ENCODE measurements at places on chromosomes 5 and 9.

DNA sequence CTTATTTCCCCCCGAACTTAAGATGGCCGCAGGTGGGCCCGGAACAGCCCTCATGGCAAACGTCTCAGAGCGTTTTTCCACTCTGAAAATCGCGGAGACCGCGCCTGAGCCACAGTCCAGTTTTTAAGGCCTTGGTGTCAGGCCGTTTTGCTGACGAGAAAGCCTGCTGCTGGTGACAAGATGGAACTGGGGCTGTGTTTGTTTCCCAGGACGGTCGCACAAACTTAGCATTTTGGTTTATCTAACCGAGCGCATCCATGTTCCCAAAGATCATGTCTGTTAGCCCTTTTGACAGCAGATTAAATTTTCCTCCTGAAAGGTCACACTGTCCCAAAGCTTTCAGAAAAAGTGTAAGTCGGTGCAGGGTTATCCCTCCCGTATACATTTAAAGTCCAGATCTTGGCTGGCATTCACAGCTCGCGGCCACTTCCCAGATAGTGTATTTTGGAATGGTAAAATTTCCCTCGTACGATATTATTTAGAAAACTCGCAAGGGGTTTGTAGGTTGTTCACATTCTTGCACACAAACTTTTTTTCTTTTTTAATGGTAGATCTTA lies 812 bp downstream of the SREK1 start:
- no peak for DNase-seq

DNA sequence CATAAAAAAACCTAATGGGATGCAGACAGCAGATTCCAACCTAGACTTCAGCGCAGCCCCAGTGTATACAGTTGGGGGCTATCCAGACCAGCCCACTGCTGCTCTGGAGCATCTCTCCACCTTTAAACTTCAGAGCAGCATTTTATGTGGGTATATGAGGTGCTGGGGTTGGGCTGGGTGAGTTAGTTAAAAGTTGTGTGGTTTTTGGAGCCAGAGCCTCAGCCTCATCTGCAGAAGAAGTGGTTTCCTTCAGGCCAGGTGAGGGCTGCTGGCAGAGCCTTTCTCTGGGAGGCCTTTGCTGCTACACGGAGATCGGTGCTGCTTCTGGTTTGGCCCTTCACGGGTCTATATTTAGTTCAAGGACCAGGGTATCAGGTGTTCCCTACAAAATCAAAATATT lies 228.3 kb downstream of the PDZD2 start:
- DNase-seq = no peak

DNA sequence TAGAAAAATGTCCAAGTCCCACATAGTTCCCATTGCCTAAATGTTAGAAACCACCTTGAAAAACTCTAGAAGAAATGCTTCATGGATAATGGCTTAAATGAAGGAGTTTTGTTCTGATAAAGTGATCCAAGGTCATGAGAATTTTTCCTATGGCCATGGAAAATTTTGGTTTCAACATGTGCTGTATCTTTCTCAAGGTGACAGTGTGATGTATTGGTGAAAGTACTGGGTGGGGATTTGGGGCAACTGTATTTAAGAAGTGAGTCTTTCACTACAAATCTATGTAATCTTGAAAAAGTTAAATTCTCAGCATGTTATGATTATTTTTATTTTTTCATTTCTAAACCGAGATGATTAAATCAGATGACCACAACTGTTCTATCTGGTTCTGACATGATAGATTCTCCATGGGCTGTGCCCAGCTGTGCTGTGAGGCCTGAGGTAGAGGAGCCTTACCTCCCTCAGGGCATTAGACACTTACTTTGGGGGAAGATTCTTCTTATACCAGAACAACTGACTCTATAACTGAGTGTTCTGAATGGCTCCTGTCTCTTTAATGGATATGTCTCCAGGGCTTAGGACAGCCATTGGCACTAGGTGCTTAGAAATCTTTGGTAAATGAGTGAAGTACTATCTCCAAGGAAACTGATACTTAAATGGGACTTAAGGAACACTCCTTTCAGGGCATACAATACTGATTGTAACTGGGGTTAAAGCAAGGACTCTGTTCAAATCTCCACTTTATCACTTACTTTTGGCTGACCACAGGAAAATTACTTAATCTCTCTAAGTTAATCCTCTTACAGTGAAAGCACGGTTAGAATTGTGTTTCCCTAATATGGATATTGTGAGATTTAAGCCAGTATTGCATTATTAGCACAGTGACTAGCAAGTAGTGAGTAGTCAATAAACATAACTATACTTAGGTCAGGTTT lies 397.4 kb upstream of the MEF2C start:
- no peak for DNase-seq

DNA sequence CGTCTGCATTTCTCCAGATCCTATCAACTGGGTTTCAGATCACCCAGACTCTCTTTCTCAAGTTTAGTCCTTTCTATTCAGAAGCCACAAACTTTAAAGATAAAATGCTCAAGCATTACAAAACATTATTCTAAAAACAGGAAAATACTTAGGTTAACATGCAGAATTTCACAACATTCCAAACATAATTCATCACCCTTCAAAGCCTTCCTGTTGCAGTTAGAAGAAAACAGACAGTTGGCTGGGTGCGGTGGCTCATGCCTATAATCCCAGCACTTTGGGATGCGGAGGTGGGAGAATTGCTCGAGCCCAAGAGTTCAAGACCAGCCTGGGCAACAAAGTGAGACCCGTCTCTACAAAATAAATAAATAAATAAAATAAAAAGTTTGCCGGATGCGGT lies 7.7 kb upstream of the OCLN start:
- no peak for DNase-seq

DNA sequence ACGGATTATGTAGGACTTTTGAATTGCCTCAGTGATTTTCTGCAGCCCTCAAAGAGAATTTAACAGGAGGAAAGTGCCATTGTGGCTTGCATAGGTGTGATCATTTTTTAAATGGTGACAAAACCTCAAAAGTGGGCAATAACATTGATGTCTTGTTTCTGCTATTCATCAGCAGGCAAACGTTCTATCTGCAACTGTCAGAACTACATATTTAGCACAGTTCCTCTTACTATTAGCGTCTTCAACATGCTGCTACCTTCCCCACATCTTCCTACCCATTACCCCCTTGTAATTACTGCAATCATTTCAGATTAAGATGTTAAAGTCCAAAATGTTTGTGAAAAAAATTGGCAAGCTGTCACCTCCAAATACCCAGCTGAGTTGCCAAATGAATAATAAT lies 254.6 kb downstream of the SMARCA2 start:
- DNase-seq = peak; percentile 33

- DNase-seq = no peak
These were observed 28.8 kb downstream of the G3BP1 start for GRCh38 chr5:151800532-151800931.

- peak; percentile 74 for DNase-seq
These were observed 5.4 kb upstream of the TIFAB start for GRCh38 chr5:135457424-135458071.

- no peak for DNase-seq
These were observed 166.6 kb upstream of the GAS1 start for GRCh38 chr9:87113874-87114273.

DNA sequence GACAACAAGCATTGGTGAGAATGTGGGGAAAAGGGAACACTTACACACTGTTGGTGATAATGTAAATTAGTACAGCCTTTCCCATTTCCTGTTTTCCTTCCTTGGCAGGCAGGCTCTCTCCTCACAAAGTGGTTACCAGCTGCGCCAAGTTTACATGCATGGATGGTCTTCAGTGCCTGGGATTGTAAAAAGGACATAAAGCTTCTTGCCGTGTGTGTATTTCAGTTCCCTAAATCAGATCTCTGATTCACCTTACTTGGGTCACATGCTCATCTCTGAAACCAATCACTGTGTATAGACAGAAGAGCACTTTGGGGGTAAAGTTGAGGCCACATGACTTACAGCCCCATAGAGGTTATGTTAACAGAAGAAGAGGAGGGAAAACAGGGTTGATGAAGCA lies 92.8 kb downstream of the CAVIN4 start:
- DNase-seq = peak; percentile 9

DNA sequence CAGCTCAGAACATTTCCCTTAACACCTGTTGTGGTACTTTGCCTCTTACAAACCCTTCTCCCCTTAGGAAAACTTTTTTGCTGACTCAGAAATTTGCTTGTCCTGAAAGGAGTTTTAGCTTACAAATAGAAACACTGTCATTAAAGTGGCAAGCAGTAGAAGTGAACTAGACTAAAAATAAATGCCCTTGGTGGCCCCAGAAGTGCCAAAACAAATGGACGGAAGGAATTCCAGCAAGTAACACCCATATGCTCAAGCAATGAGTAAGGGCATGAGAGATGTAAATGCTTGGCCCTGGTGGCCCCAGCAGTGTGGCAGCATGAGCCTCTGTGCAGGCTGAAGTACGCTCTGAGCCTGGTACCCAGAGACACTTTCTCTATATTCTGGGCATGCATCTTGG lies 8.6 kb downstream of the VLDLR start:
- DNase-seq = no peak

DNA sequence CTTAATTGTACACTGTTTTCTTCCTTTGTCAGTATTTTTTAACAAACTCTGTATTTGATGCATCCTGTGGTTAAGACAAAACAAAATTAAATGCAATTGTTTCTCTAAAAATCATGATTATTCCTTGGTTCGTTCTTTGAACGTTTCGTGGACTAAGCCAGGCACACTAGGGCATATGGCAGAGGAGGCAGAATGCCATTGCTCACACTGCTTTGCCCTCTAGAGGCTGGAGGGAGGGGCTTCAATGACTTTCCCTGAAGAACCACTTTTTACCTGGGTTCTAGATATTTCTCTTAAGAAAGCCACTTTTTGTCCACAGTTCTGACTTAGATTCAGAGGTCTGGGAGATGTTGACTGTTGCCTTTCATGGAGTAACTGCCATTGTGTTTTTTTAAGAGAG lies 236.2 kb upstream of the ADAMTSL1 start:
- no peak for DNase-seq

DNA sequence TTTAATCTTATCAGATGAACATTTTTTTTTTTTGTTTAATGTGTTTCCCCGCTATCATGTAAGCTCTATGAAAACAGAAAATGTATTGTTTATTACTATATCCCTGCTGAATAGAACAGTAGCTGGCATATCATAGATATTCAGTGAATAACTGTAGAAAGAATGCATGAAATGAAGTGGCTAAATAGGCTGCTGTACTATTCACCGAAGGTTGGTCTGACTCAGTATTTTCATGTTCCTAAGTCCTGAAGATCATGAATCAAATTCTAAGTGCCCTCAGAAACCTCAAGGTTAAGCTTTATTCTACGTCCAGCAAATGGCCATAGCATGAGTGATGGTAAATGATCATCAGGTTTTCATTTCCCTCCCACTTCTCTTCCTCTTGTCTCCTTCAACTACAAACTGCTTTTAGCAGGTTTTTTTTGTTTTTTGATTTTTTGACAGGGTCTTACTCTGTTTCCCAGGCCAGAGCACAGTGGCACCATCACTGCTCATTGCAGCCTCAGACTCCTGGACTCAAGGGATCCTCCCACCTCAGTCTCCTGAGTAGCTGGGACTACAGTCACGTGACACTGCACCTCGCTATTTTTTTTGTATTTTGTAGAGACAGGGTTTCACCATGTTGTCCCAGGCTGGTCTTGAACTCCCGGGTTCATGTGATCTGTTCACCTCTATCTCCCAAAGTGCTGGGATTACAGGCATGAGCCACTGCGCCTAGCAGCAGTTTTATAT lies 19.1 kb upstream of the ZFAND5 start:
- no peak for DNase-seq

DNA sequence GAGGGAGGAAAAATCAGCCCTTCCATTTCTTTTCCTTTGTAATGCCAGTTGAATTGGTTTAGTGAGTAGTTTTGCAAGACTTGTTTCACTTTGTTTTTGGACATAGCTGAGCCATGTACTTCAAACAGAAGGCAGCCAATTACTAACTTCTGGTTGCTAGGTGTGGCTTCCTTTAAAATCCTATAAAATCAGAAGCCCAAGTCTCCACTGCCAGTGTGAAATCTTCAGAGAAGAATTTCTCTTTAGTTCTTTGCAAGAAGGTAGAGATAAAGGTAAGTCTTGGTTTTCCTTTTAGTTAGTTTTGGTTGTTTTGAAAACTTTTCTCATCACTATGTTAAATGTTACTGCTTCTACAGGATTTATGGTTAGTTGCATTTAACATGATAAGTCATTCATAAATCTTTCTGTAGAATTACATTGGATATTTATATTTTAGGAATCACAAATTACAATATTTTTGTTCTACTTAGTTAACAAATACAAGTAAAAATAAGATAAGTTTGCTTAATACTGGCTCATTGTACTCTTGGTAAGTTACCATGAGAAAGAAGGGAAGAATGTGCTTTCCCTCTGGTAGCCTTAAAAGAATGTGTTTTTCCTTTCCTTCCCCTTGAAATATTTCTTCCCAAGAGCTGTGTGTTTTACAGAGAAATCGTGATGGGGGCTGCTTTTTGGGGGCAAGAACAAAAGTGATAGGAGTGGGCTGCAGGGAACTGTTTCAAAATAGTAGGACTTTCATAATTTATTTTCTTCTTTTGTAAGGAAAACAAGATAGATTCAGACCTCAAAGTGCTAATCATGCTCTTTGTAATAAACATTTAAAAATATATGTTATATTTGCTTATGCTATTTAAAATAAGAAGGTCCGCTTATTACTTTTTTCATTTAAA lies at the start of gene ANXA1:
TSS of gene ANXA1 (plus strand) at position 213 of the 890 bp plus-strand sequence. CDS start 6,671 bp downstream, outside the sequence.
- DNase-seq = no peak

- no peak for DNase-seq
These were observed 969.6 kb upstream of the DMAC1 start for GRCh38 chr9:8769153-8769552.

- no peak for DNase-seq
These were observed 155.0 kb upstream of the PITX1 start for GRCh38 chr5:135189024-135189423.

GRCh38 chr5:80094236-80094738 lies 59.1 kb downstream of the THBS4 start:
- DNase-seq = no peak

GRCh38 chr5:113759505-113759904 lies 246.0 kb downstream of the YTHDC2 start:
- DNase-seq = no peak

- no peak for DNase-seq
These were observed 165.6 kb upstream of the IER5L start for GRCh38 chr9:129343424-129344375.

- DNase-seq = peak; percentile 73
These were observed at the start of gene ARSB for GRCh38 chr5:78985116-78985724. Gene ARSB, minus strand, starts transcription at chr5:78985310. Its CDS starts 62 bp downstream, at chr5:78985248.

DNA sequence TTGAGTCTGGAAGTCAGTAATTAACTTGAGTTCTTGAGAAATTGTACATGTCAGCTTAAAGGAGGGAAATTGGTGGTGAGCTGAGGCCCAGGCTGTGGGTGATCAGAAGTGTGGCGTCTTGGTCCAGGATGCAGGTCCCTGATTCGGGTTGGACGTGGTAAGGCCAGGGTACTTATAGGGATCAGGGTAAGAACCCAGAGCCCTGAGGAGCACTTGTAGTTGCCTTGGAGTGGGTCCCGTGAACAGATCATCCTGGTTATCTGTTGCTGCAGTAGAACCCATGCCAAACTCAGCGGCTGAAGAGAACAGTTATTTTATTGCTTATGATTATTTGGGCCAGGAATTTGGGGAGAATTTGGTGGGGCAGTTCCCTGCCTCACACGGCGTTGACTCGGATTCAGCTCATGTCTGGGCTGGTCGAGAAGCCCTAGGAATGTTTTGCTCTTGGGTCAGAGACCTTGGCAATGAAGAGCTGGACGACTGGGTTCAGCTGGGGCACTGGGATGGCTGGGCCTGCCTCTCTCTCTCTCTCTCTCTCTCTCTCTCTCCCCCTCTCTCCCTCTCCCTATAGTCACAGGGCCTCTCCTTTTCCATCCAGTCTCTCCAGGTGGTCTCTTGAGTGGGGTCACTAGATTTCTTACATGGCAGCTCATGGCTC lies 73.1 kb downstream of the PDZD2 start:
- DNase-seq = no peak

GRCh38 chr9:131385296-131385695 lies 8.6 kb upstream of the PRRC2B start:
- no peak for DNase-seq

GRCh38 chr9:80561526-80561925 lies 989.8 kb downstream of the TLE4 start:
- DNase-seq = no peak
